ENCODE measurements at places on chromosomes 1 and 21.

DNA sequence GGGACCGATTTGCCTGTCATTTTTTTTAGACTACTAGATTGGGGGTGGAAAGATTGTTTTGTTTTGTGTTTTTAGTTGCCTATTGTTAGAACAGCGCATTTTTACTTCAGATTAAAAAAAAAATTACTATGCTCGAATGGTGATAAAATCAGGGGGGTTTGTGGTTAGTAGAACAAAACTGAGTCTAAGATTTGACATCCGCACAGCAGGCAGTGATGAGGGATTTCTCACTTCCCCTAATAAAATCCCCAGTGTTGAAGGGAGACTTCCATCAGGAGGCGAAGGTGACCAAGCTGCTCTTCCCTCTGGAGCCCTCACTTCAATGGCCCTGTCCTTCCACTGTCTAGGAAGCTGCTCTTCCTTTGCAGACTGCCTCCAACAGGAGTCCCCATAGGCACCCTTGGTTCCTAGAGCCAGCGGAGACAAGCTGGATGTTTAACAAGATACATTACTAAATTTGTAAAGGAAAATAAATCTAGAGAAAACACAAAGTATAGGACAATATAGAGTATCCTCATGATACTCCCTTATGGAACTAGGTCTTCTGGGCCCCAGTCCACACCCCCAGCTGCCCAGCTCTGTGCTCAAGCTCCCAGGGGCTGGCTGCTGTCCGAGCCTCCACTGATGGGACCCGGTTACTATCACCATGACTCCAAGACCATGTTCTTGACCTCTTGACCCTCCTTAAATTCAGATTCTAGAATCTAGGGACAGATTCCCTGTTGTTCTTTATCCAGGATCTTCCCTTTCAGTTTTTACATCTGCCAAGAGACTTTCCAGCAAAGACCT is 31.0 kb downstream of the TENT5C start:
- DNase-seq = no peak

DNA sequence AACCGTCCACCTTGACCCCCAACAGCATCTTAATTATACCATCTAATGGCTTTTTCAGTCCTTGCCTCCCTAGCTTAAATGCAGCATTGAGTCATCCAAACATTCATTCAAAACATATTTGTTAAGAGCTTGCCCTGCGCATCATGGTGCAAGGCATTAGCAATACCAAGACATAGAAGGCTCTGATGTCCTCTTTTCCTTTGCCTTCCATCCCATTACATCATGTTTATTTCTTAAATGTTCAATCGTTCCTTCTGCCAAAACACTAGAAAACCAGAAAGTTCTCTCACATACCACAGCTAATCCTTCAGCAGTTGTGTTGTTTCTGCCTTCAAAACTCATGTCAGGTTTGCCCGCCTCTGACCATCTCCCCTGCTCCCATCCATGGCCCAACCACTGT is 29.8 kb upstream of the VTCN1 start:
- DNase-seq = no peak

- no peak for DNase-seq
These were observed 233.5 kb downstream of the TRABD2B start for GRCh38 chr1:47763591-47764171.

DNA sequence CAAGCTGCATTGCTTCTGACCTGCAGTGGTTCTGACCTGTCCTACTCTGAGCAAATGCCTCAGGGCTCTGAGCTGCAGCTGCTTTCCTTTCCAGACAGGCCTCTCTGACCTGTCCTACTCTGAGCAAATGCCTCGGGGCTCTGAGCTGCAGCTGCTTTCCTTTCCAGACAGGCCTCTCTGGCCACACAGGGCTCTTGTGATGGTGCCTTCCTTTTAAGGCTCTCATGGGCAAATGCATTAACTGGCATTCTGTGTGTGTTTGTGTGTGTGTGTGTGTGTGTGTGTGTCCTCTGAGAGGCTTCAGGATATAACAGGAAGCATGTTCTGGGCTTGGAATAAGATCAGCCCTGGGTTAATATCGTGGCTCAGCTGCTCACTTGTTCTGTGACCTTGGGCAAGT is 131.3 kb downstream of the NTPCR start:
- DNase-seq = no peak

DNA sequence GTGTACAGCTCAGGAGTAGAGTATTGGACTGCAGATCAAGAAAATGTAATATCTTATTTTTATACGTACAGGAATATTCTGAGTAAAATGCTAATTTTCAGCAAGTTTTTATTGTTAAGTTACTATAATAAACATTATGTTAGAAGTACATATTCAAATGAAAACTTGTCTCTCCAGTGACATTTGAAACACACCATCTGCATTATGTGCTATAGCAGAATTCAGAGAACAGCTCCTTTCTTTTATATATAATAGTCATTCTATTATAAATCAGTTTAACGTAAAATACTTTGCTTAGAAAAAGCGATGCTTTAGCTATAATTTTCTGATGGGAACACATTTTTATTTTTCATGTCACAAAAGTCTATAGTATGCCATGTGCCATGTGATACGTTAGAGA is 249.0 kb downstream of the PTPRC start:
- DNase-seq = no peak

DNA sequence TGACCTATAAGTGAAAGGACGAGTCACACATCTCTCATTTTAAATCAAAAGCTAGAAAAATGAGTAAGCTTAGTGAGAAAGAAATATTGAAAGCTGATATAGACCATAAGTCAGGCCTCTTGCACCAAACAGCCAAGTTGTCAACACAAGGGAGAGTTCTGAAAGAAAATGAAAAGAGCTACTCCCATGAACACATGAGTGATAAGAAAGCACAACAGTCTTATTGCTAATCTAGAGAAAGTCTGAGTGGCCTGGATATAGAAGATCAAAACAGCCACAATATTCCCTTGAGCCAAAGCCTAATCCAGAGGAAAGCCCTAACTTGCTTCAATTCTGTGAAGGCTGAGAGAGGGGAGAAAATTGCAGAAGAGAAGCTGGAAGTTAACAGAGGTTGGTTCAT is 175.0 kb downstream of the SMYD3 start:
- DNase-seq = no peak

DNA sequence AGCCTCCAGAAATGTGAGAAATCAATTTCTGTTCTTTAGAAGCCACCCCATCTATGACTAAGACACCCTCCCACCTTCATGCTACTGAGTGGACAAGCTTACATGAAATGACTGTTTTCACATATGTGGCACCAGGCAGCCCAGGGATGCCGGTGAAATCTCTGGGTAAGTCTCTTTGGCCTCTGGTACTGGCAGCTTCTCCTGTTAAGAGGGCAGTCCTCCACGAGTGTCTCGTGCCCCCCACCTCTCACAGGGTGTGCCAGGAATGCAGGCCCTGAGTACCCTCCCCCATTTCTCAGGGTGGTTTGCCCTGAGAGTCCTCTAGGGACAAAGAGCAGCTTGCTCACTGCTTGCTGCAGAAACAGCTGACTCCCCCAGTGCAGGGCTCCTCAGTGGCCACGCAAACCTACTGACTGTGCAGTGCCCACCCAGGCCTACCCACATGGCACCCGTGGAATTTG is 3.2 kb upstream of the PRXL2B start:
- DNase-seq = no peak

DNA sequence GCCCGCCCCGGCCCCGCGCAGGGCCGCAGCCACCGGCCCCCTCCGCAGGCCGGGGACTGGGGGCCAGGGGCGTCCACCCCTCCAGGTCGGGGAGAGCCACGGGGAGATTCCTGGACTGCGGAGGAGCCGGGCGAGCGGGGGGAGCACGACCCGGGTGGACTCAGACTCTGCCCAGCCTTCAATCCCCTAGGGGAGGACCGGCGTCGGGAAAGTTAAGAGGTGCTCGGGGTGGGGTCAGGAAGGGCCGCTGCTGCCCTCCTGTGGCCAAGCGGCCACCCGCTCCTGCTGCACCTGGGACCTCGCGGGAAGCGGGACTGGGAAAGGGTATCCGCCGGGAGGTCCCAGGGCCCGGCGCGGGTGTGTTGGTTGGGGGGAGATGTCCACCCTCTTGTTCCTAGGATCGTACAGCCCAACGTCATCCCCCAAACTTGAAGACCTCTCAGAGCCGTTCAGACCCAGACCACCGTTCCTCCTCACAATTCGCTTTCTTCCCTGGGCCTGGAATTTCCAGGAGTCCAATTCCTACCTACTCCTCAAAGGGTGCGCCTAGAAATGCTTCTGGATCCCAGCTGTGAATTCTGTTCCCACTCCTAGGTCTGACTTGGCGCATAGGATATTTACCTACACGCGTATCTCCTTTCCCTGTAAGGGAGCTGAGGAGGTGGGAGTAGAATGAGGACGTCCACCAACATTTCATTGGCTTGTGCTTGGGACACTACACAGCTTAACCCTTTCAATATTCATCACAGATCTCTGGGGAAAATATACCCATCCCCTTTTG is 484 bp upstream of the RHOC start:
- DNase-seq = peak; percentile 71

DNA sequence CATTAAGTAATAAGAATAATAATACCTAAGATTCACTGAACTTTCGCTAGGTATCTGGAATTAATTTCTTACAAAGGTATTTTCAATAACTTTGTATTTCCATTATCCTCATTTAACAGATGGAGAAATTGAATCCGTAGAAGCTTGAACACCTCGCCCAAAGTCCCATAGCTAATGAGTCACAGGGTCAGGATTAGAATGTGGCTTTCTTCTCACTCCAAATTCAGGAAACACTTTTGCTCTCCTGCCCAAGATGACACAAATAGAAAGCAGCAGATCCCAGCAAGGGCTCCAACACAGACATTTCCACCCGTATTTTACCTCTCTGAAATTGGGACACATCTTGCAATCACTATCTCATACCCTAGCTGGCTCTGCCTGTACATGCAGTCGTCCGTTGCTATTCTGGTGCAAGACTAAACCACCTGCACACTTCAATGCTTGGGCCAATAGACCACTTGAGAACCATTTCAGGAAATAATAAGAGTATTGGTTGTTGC is 125.9 kb upstream of the GREM2 start:
- DNase-seq = no peak

GRCh38 chr1:234684856-234685255 is 74.9 kb upstream of the IRF2BP2 start:
- no peak for DNase-seq

- no peak for DNase-seq
These were observed 27.5 kb downstream of the TRPM2 start for GRCh38 chr21:44380876-44381275.

- no peak for DNase-seq
These were observed 26.2 kb upstream of the ID3 start for GRCh38 chr1:23585321-23586022.
